ENCODE measurements at places on chromosomes 13 and 19.

- no peak for DNase-seq
- no peak overlapping the region for H3K4me3 ChIP-seq
- no peaks in the 10 kb centered on the region for H3K27me3 ChIP-seq
- no peak overlapping the region for H3K27ac ChIP-seq
- H3K4me1 ChIP-seq: no peaks in the 10 kb centered on the region
Measured at GRCh38 chr19:19570571-19570970, 32.5 kb downstream of the CILP2 start.

DNA sequence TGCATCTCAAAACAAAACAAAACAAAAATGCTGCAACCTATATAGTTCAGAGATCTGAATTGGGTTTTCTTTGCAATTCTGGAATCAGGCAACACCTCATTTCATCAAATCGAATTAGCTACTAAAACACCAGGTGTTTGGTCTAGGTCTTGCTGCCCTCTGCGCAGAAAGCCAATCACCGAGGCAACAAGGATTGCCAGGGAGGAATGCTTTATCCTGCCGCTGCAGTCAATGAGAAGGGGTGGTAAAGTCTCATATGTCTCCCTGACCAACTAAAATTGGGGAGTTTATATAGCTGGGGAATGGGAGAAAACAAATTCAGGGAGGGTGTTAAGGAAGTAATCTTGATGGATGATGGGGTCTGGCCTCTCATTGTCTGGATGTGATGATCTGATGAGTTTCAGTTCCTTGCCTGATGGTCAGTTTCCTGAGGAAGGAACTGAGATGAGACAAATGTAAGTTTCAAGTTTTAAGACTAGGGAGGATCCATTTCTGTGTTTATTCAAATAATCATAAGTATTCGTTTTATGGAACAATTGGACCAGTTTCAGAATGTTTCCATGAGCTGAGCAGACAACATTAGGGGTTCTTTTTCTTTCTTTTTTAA lies 5.0 kb upstream of the YJU2 start:
- no peaks in the 10 kb centered on the region for H3K27me3 ChIP-seq
- no peak overlapping the region for H3K27ac ChIP-seq
- H3K4me1 ChIP-seq: peaks cover 5% of the 10 kb centered on the region

DNA sequence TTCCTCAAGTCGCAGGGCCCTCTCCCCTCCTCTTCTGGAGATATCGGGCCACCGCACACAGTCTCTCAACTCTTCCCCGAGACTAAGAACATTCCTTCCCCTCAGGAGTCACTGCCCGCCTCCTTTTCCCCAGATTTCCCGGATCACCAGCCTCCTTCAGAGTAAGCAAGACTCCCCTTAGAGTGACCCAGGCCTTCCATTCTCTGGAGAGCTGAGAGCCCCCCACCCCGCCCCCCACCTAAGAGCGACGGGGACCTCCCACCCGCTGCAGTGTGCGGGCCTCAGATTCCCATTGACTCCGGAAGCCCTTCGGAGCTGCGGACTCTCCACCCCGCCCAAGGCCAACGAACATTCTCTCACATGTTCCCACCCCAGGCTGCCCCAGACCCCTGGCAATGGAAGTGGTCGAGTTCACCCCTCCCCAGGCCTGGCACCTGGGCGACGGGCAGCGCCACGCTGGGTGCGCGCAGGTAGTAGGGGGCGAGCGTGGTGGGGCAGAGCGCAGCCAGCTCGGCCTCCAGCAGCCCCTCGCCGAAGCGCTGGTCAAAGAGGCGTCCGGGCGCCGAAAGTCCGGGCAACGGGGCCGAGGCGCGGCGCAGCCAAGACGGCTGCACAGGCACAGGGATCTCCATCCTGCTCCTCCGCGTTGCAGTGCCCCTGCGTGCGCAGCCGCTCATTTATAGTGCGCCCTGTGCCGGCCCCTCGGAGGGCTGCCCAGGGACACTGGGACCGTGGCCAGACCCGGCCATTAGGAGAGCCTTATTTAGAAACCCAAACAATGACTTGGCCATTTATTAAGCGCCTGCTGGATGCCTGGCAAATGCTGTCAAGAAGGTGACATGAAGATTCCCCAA lies at the start of gene HSPB6:
TSS of gene HSPB6 (minus strand) at position 653 of the 854 bp plus-strand sequence. CDS start at position 632, 21 bp downstream.
- DNase-seq: no peak
- H3K36me3 ChIP-seq: peaks cover 41% of the 10 kb centered on the region
- peaks cover 16% of the 10 kb centered on the region for H3K4me1 ChIP-seq
- no peaks in the 10 kb centered on the region for H3K27me3 ChIP-seq
- peak within 1 kb of the TSS; percentile 61 for H3K4me3 ChIP-seq

DNA sequence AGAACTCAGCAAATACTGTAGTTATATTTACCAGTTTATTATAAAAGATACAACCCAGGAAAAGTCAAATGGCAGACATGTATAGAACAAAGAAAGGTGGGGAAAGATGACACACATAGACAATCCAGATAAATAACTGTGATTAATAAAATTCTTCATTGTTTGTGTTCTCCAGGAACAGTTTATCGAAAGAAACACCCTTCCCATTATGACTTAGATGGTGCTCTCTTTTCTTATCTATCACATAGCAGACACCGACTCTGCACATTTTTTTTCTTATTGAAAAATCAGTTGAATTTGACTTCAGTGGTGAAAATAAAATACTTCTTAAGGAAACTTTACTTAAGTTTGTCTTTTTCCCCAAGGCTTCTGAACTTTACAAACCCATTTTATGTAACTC lies 6.2 kb downstream of the ZNF708 start:
- no peak overlapping the region for H3K27ac ChIP-seq
- no peak overlapping the region for H3K4me3 ChIP-seq
- no peaks in the 10 kb centered on the region for H3K4me1 ChIP-seq
- H3K27me3 ChIP-seq: no peaks in the 10 kb centered on the region

DNA sequence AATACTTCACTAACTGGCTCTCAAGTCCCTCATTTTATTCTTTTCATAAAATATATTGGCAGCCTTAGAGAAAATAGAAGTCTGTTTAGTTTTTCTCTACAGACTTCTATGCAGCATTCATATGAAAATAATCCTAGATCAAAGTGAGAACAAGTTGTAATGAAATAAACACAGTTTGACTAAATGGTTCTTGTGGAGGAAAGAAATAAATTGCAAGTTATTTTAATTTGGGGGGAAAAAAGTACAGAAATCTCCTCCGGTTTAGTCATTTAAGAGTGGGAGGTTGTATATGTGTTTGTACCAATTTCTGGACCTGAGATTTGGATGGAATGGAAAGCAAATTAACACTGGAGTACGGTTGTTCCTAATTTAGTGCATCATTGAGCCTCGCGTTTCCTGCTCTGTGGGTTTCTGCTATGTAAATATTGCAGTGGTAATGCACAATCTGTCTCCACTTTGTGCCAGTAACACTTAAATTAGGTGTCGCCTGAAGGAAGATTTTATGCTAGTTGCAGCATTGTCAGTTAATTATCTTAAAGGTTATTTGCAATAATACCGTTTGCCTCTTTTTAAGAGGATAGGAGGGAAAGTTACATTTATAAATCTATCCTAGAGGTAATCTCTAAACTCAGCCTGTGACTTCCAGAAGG lies 100.2 kb downstream of the ZIC5 start:
- H3K36me3 ChIP-seq: no peaks in the 10 kb centered on the region
- H3K27ac ChIP-seq: no peak overlapping the region
- no peak for DNase-seq

- H3K27ac ChIP-seq: no peak overlapping the region
- peaks cover 10% of the 10 kb centered on the region for H3K36me3 ChIP-seq
- no peaks in the 10 kb centered on the region for H3K27me3 ChIP-seq
- peaks cover 10% of the 10 kb centered on the region for H3K4me1 ChIP-seq
- peak overlapping the region; percentile 55 for H3K4me3 ChIP-seq
- no peak for DNase-seq
Measured at GRCh38 chr19:44072543-44073401, 813 bp downstream of the ZNF284 start.

DNA sequence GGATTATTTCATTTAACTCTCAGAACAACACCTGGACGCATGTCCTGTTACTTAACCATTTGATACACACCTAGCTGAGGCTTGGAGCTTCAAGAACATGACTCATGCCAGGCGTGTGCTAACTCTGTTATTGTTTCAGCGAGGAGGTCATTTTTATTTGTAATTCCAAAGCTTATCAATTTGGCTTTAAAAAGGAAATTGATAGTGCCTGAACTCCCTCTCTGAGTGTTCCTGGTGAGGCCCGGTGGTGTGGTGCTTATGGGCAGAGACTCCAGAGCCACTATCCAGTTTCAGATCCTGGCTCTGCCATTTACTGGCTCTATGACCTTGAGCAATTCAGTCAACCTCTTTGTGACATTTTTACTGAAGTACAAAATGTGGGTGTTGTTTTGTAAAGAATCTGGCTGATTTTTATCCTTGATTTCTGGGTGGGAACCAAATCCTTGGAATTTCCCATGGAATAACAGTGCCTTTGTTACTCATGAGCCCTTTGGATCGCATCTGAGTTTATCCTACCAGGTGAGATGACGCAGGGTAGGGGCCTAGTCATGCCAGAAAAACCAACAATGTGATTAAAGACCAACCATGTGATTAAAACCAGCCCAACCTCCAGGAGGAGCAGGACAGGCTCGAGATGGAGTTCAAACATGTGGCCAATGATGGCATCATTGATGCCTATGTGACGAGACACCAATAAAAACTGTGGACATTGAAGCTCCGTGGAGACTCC lies 198.8 kb downstream of the MYO16 start:
- H3K4me1 ChIP-seq: no peaks in the 10 kb centered on the region
- DNase-seq: no peak
- no peaks in the 10 kb centered on the region for H3K27me3 ChIP-seq
- H3K4me3 ChIP-seq: no peak overlapping the region
- H3K36me3 ChIP-seq: no peaks in the 10 kb centered on the region

DNA sequence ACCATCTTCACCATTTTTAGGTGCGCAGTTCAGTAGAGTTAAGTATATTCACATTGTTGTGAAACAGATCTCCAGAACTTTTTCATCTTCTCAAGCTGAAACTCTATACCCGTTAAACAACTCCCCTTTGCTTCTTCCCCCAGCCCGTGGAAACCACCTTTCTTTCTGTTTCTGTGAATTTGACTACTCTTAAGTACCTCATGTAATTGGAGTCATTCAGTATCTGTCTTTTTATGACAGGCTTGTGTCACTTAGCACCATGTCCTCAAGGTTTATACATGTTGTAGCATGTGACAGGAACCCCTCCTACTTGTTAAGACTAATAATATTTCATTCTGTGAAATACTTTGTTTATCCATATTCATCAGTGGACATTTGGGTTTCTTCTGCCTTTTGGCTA lies 52.8 kb downstream of the TNFRSF19 start:
- no peaks in the 10 kb centered on the region for H3K27me3 ChIP-seq
- peaks cover 16% of the 10 kb centered on the region for H3K4me1 ChIP-seq
- no peak overlapping the region for H3K27ac ChIP-seq
- no peak for DNase-seq

DNA sequence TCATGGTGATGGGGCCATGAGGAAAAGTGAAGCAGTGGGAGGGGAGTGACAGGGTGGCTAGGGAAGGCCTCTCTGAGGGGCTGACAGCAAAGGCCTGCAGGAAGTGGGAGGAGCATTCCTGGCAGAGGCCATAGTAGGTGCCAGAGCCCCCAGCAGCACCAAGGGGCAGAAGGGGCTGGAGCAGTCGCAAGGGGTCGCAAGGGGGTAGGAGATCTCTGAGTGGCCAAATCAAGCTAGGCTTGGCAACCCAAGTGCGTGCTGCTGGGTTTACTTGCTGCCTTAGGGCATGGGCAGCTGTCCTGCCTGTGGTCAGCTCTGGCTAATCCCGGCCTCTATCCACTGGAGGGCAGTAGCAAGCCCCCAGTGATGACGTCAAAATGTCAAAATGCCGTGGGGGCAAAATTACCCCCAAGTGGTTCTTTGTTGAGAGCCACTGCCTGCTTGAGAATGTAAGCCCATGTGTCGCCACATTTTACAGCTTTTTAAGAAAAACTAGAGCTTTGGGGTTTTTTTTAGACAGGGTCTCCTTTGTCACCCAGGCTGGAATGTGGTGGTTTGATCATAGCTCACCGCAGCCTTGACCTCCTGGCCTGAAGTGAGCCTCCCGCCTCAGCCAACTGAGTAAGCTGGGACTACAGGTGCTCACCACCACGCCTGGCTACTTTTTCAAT lies 11.8 kb downstream of the CCDC97 start:
- peak overlapping the region; percentile 27 for H3K27ac ChIP-seq
- H3K4me1 ChIP-seq: peaks cover 62% of the 10 kb centered on the region
- no peaks in the 10 kb centered on the region for H3K27me3 ChIP-seq
- peaks cover 72% of the 10 kb centered on the region for H3K36me3 ChIP-seq
- no peak overlapping the region for H3K4me3 ChIP-seq

GRCh38 chr19:55251341-55252081 lies 7.3 kb downstream of the PPP6R1 start:
- no peaks in the 10 kb centered on the region for H3K4me1 ChIP-seq
- H3K4me3 ChIP-seq: no peak overlapping the region
- peaks cover 37% of the 10 kb centered on the region for H3K36me3 ChIP-seq
- no peaks in the 10 kb centered on the region for H3K27me3 ChIP-seq

GRCh38 chr13:27977476-27978300 lies 8.6 kb upstream of the CDX2 start:
- H3K27ac ChIP-seq: no peak overlapping the region
- no peak overlapping the region for H3K4me3 ChIP-seq
- DNase-seq: no peak
- no peaks in the 10 kb centered on the region for H3K4me1 ChIP-seq
- peaks cover 79% of the 10 kb centered on the region for H3K27me3 ChIP-seq

DNA sequence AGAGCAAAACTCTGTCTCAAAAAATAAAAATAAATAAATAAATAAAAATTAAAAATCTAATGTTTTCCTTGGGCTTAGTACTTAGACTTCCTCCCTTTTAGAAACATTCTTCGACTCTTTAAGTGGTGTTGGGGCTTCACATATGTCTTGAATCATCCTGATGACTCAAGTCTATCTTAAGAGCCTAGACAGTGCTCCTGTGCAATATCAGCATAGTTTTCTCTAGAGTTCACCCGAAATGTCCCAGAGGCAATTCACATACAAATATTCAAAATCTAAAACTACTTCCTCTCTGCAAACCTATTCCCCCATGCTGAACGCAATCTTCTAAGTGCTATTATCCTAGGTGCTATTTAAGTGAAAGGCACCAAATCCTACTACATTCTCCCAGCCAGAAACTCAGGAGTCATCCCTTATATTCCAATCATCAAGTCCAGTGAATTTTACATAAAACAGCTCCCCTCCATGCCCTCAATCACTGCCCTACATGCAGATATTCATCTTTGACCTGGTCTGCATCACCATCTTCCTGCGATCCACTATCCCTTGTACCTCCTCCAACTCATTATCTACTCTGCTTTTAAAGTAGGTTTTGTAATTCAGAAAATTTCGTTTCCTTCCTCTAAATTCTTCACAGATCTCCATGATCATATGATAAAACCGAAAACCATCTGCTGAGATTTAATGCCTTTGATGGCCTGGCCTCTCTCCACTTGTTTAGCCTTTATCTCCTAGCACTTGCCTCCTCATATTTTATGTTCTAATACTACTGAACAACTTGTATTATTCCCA lies 102.7 kb downstream of the ELF1 start:
- no peaks in the 10 kb centered on the region for H3K36me3 ChIP-seq
- no peak for DNase-seq
- H3K4me3 ChIP-seq: no peak overlapping the region
- H3K4me1 ChIP-seq: peaks cover 4% of the 10 kb centered on the region
- H3K27me3 ChIP-seq: no peaks in the 10 kb centered on the region
- H3K27ac ChIP-seq: no peak overlapping the region

All from SJSA1 (cell line).